ENCODE measurements at places on chromosomes 12 and 14.

DNA sequence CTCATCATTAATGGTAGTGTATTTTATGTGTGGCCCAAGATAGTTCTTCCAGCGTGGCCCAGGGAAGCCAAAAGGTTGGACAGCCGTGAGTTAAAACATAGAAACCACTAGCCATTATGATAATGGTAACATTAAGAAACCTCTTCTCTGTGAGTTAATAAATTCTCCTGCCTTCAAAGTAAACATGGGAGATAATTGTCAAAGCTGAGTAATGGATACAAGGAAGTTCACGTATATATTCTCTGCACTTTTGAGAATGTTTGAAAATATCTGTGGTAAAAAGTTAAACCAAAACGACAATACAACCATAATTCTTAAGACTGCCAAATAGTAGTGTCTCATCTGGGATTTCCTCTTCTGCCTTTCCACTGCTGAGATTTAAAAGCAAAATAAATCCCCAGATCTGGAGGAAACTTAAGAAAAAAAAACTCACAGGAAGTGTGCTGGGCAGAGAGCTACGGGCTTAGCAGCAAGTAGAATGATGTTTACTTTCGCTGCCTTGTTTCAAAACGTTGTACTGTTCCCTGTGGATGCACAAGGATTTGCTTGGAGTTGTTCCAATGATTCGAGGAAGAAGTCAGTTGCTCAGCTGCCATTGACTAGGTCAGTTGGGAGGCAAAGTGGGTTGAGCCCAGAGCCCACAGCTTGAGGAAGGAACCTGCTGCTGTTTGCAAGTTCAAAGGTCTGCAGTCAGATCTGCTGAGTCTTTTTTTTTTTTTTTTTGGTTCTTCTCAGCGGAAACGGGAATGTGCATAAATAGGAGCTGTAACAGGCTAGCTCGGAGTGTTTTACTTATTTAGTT is 1.7 kb downstream of the TPCN1 start:
- DNase-seq = no peak

DNA sequence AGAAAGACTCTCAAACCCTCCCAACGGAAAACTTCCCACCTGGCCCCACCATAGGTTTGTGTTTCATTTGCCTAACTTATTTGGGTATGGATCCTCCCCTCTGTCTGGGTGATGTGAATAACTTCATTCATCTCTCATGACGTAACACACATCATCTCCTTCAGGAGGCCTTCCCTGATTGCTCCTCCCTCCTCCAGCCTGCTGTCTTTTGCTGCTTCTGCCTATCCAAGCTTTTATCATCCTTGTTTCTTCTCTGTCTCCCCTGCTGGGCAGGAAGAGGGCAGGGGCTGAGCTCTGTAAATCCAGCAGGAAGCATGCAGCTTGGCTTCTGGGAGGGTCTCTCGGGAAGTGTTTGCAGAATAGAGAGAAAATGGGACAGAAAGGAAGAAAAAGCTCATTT is 766.0 kb upstream of the TBX3 start:
- no peak for DNase-seq

DNA sequence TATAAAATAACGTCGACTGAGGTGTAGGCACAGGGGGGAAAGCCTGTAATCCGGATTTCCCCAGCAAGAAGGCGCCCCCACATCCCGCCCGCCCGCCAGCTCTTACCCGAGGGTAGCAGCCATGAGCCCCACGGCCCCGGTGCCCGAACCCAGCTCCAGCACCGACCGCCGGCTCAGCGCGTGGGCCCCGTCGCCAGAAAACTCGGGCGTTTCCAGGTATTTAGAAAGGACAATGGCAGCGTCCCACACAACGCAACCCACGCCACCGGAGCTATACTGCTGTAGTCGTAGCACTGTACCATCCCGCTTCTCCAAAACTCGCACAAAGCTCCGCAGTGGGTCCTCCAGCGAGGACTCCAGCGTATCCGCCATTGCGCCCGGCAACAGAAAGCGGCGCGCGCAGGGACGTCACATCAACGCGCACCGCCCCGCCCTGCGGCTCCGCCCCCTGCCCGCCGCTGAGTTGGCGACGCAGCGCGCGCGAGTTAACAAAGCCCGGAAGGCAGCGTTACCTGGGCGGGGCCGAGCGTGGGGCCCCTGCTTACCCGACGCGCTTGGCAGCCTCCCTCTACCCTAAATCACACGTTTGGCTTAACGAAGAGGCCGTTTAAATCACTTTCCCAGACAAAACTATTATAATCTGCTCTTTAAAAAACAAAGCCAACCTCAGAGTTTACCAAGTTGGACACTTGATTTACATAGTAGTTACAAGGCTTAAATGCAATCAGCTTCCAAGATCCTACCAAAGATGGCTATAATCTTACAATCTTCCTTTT is at the start of gene VCPKMT:
VCPKMT (minus strand) TSS at position 392 of the 776 bp plus-strand sequence; CDS start at position 372, 20 bp downstream.
- DNase-seq = peak; percentile 94

GRCh38 chr12:26122061-26122680 is 2.7 kb downstream of the BHLHE41 start:
- DNase-seq = no peak

DNA sequence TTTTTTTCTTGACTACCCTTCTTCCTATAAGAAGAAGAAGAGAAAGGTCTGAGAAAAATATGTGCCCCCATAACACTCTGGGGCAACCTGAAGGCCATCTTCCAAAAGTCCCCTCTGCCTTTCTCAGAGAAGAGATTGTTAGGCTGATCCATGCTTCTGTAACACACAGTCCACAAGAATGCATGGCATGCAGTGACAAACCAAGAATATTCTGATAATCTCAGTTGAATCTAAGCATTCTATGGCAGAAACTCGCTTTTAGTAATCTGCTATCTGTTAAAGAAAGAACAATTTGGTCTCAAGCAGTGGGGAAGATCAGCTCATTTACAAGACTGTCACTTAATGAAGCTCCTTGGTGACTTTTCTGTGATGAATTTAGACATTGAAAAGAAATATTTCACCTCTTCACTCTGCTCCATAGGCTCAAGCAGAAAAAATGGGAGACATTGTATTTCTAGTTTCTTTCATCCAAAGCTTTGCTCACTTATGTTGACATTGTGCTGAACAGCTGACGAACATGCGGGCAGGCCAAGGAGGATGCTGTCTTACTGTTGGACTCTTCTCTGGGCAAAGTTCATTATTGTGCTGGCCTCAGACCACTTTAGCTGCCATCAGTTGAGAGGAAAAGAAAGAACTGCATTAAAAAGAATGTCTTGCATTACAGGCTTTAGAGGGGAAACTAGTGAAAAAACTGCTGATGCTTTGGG is 957.1 kb downstream of the DIO2 start:
- no peak for DNase-seq

DNA sequence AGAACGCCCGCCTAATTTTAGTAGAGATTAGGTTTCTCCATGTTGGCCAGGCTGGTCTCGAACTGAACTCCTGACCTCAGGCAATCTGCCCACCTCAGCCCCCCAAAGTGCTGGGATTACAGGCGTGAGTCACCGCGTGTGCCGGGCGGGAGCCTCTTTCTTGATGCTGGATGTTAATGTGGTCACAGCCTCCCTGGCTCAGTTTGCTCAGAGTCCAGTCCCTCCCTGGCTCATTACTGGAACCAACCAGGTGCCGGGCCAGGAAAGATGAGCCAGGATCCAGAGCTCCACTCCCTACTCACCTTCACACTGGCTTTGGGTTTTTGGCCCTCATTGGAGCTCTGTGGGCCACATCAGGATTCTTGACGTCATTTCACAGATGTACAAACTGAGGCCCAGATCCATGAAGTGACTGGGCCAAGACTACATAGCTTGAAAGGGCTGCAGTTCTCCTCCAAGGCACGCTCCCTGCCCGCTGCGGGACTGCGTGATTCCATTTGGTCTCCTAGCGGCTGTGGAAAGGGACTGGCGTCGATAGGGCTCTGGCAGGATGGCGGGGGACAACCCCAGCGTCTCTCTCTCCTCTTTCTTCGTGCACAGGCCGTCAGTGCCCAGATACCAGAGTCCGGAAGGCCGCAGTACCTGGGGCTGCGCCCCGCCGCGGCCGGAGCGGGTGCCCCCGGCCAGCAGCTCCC is 5.1 kb upstream of the SHMT2 start:
- no peak for DNase-seq

GRCh38 chr12:130504110-130504839 is 166.6 kb downstream of the PIWIL1 start:
- no peak for DNase-seq

DNA sequence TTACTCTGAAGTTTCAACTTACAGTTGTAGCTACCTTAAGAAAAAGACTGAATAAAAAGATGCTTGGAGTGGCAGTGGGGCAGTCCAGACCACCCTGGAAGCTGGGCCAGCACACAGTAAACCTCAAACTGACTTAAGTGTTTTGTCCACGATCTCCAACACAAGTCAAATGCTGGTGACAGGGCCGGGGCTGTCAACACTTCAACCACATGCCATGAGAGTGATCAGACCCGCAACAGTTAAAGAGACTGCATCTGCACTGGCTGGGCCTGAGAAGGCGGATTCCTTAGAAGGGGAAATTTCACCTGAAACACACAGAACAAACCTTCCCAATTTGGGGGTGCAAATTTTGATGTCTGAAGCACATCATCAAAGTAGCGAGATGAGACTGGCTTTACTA is 223.5 kb upstream of the CAND1 start:
- no peak for DNase-seq

DNA sequence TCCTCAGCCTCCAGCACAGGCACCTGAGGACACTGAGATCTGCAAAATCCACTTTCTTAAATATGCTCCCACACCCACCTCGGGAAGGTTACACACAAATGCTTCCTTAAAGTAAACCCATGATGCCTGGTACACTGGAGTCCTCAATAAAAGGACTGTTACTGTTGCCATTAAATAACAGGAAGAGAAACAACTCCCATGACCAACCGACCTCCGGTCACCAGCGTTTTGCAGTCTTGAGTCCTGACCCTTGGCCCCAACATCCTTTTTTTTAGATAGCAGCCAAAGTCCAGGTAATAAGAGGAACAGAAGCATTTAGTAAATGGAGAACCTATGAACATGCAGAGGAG is 42.4 kb downstream of the ITPK1 start:
- DNase-seq = no peak

DNA sequence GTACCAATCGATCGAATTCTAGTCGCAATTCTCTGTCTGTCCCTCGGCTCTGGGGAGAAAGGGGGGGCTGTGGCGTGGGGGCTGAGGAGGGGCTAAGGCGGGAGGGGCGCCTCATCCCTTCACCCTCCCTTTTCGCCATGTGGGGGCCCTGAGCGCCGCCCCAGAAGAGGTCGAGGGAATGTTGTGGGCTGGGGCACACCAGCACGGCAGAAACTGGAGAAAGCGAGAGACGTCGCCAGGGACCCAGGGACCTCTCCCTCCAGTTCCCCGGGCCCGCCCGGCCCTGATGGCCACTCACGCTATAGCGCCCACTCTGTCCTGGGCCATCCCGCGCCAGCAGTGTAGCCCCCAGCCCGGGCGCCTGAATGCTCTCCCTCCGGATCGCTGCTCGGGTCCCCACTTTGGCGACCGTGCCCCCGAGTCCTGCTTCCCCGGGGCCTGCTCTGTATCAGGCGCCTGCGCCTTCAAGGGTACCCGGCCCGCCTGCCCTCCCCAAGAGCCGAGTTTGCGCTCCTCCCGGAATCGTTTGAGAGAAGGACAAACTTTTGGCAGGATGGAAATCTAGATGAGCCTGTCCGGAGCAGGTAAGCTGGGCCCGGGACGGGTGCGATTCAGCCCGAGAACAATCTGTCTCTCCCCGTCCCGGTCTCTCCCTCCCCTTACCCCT is 62.6 kb downstream of the SMUG1 start:
- DNase-seq = no peak

GRCh38 chr12:95859344-95859816 is 628 bp downstream of the SNRPF start:
- DNase-seq = peak; percentile 22

DNA sequence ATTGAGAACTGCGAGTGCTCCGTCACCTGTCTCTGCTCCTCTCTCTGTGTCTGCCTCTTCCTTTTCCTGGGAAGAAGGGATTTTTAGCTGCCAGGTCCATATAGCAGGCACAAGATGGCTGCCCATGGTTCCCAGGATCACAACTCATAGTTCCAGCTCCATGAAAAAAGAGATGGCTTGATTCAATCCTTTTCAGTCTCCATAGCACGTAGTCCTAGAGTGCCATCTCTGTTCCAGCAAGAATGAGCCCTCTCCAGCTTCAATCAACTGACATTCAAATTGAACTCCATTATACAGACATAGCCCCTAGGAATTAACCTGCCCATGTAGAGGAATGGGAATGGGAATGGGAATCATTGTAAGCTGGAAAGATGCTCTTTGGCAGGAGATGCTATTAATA is 34.7 kb upstream of the RTRAF start:
- no peak for DNase-seq

DNA sequence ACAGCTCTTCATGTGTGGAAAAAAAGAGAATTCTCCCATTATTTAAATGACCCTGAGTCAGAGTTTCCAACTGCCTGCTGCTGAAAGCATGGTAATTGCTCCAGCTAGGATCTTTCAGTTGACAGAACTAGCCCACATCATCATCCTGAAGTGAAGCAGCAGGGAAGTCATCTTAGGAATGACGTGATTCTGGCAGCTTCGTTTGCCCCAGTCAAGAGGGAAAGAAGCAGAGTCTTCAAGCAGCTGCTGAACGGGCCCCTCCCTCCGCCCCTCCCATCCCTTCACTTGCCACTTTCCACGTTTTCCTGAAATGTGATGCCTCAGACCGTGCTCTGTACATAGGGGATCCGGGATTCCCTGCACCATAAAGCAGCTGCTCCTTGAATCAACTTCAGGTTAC is 455.0 kb upstream of the TMEM132C start:
- DNase-seq = no peak

GRCh38 chr12:71315328-71315985 is 124.1 kb upstream of the LGR5 start:
- no peak for DNase-seq

- no peak for DNase-seq
These were observed 182.1 kb downstream of the CAPZA3 start for GRCh38 chr12:18919871-18920511.

- no peak for DNase-seq
These were observed 241.2 kb downstream of the RBM19 start for GRCh38 chr12:113724794-113725556.

GRCh38 chr12:112096070-112096469 is 12.5 kb downstream of the NAA25 start:
- DNase-seq = no peak

- DNase-seq = no peak
These were observed 114.3 kb downstream of the FLRT2 start for GRCh38 chr14:85644211-85644610.

- DNase-seq = peak; percentile 41
These were observed 10.5 kb downstream of the ARHGEF25 start for GRCh38 chr12:57621497-57622292.

GRCh38 chr12:114967151-114967550 is 283.2 kb upstream of the TBX3 start:
- no peak for DNase-seq

DNA sequence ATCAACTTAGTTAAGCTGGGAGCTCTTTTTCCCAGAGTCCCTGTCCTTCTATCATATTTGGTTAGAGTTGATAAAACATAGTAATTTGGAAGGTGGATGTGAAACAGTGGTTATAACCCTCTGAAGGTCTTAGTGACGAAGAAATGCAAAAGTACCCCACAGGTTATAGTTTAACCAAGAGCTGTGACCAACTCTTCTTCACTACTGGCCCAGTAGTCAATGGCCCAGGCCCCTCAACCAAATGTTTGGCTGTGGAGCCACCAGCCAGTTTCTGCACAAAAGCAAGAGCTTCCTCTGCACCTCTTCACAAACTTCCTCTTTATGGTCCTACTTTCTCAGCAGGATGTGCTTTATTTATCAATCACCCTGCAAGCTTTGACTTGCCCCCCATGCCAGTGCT is 132.6 kb downstream of the BMP4 start:
- DNase-seq = no peak
